H1 (cell line): ENCODE measurements at places on chromosomes 2 and 18.

DNA sequence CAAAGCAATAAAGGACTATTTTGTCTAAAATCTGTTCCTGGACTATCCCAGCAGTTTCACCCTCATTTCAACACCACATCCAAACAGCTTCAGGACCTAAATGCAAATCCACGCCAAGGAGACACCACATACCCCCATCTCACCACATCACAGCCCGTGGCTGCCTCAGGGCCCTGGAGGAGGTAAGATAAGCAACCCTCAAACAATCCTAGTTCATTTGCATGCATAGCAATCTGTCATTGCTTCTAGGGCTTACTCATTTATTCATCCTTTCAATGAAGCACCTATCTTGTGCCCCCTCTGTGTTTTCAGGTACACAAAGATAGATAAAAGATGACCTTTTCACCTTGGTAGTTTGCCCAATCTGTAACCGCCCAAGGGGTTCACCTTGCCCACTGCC lies 86.5 kb downstream of the VSNL1 start:
- no peaks in the 10 kb centered on the region for H3K27me3 ChIP-seq
- H3K27ac ChIP-seq, result no peak overlapping the region
- no peaks in the 10 kb centered on the region for H3K4me1 ChIP-seq
- H3K36me3 ChIP-seq, result no peaks in the 10 kb centered on the region

DNA sequence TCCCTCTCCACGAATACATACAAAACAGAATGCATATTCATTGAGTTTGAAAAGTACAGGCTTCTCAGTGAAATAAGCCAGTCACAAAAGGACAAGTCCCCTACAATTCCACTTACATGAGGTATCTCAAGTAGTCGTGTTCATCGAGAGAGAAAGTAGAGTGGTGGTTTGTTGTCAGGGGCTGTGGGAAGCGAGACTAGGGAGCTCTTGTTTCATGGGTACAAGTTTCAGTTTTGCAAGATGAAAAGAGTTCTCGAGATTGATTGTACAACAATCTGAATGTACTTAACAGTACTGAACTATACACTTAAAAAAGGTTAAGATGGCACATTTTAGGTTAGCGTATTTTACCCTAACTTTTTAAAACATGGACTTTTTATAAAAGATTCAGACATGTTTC lies 71.5 kb upstream of the TTC39C start:
- no peak overlapping the region for H3K4me3 ChIP-seq
- DNase-seq, result no peak
- H3K27ac ChIP-seq, result no peak overlapping the region

GRCh38 chr2:145741636-145742035 lies 1221.7 kb upstream of the ZEB2 start:
- H3K4me1 ChIP-seq, result no peaks in the 10 kb centered on the region
- no peaks in the 10 kb centered on the region for H3K36me3 ChIP-seq
- no peak for DNase-seq
- no peaks in the 10 kb centered on the region for H3K27me3 ChIP-seq
- H3K4me3 ChIP-seq, result no peak overlapping the region

- DNase-seq, result no peak
- no peaks in the 10 kb centered on the region for H3K27me3 ChIP-seq
- no peak overlapping the region for H3K4me3 ChIP-seq
- H3K27ac ChIP-seq, result no peak overlapping the region
- no peaks in the 10 kb centered on the region for H3K4me1 ChIP-seq
Measured at GRCh38 chr18:36194600-36195315, 7.5 kb downstream of the MOCOS start.

GRCh38 chr2:170086751-170087412 lies 91.1 kb upstream of the MYO3B start:
- no peak overlapping the region for H3K4me3 ChIP-seq
- H3K27me3 ChIP-seq, result no peaks in the 10 kb centered on the region
- DNase-seq, result no peak
- no peak overlapping the region for H3K27ac ChIP-seq
- H3K36me3 ChIP-seq, result no peaks in the 10 kb centered on the region

- no peaks in the 10 kb centered on the region for H3K27me3 ChIP-seq
- H3K4me3 ChIP-seq, result no peak overlapping the region
- peaks cover 8% of the 10 kb centered on the region for H3K4me1 ChIP-seq
- H3K27ac ChIP-seq, result no peak overlapping the region
Measured at GRCh38 chr18:24022161-24022560, 7.6 kb downstream of the TTC39C start.

GRCh38 chr18:51279367-51279984 lies 82.0 kb upstream of the MEX3C start:
- H3K27ac ChIP-seq, result no peak overlapping the region
- 0 out of 2 replicates have a peak, but pooled peaks cover 5% of the 10 kb centered on the region for H3K4me1 ChIP-seq
- no peak for DNase-seq
- no peaks in the 10 kb centered on the region for H3K36me3 ChIP-seq

- DNase-seq, result no peak
- no peak overlapping the region for H3K4me3 ChIP-seq
- H3K36me3 ChIP-seq, result no peaks in the 10 kb centered on the region
Measured at GRCh38 chr2:171889333-171889732, 4.7 kb downstream of the SLC25A12 start.

- no peaks in the 10 kb centered on the region; the same call in 1 of the 2 replicates for H3K4me1 ChIP-seq
- H3K36me3 ChIP-seq, result no peaks in the 10 kb centered on the region
- DNase-seq, result no peak
Measured at GRCh38 chr2:178479758-178480226, 465 bp upstream of the PLEKHA3 start.

GRCh38 chr2:170966648-170967396 lies 37.8 kb downstream of the GORASP2 start:
- no peak overlapping the region for H3K4me3 ChIP-seq
- H3K36me3 ChIP-seq, result peaks cover 55% of the 10 kb centered on the region
- H3K4me1 ChIP-seq, result no peaks in the 10 kb centered on the region; the same call in none of the 2 replicates
- no peak overlapping the region for H3K27ac ChIP-seq

DNA sequence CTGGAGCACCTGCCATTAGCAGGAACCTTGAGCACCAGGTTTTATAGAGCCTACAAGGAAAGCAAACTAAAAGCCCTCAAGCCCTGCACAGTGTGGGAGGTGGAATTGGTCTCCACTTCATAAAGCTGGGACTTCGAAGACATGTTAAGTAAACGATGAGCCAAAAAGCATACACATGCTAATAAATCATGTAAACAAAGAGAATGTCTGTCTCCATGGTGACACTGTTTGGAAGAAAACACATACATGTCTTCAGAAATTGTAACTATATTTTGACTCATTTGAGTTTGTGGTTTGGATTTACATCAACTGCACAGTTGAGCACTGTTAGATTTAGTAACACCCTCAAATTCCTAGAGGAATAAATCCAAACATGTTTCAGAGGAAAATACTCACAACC lies 978.5 kb upstream of the LRRTM1 start:
- no peak overlapping the region for H3K27ac ChIP-seq
- no peaks in the 10 kb centered on the region for H3K4me1 ChIP-seq
- H3K4me3 ChIP-seq, result no peak overlapping the region
- no peak for DNase-seq
- H3K36me3 ChIP-seq, result no peaks in the 10 kb centered on the region
- no peaks in the 10 kb centered on the region for H3K27me3 ChIP-seq

DNA sequence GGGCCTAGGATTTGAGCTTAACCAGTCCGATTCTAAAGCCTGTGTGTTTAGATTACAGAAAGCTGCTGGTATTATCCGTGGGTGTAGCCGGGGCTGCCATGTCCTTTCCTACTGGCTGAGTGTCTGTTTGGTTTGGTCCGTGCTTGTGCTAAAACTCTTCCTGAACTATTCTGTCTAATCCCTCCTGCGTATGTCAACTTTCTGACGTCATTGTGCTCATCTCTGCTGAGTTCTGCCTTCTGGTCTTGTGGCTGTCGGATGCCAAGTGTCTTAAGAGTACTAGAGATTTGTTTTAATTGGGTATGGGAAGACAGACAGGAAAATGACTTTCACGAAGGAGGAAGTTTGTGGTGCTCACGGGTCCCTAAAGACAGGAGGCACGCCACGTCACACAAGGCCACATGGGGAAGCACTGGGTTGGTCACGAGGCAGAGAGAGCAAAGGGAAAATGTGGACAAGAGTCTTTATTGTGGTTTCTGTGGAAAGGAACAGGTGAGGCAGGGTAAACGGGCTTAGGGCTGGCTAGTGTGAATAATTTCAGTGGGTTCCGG lies 31.8 kb upstream of the NTSR2 start:
- H3K4me3 ChIP-seq, result no peak overlapping the region
- no peak for DNase-seq
- no peaks in the 10 kb centered on the region for H3K4me1 ChIP-seq
- H3K27ac ChIP-seq, result no peak overlapping the region
- no peaks in the 10 kb centered on the region for H3K36me3 ChIP-seq

DNA sequence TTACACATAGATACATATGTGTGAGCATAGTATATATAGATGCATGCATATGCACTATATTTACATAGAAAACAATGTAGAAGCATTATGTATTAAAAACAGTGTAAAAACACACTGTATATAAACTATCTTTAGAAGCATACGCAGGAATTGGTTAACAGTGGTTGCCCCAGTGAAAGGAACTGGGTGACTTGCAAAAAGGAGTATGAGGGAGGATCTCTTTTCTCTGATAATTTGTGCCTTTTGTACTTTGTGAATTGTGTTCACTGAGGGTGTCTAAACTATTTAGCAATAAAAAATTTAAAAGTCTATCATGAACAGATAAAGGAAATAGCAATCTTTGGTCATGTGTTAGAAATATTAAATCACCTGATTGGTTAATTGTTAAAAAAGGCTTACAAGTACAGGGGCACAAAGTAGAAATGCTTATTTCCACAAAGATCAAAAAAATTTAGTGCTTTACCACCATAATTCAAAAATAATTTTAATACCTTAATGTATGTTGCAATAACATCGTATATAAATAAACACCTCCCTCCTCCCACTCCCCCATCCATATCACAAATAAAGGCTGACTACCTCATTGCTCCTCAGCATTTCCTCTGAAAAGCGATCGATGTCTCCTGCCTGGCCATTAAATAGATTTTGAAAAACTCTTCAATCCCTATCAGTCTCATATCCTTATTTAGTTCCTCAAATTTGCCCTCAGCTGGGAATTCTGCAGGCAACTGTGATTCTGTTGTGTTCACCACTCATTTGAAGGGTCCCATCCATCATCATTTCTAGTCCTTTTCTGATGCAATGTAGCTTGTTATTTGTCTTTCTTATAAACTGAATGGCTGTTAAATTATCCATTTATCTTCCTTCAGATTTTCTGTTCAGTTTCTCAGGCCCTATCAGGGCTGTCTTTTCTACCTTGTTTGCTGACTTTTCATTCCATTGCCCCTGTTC lies 257.3 kb downstream of the AGPS start:
- no peaks in the 10 kb centered on the region for H3K27me3 ChIP-seq
- no peak overlapping the region for H3K4me3 ChIP-seq
- H3K27ac ChIP-seq, result no peak overlapping the region
- no peaks in the 10 kb centered on the region for H3K36me3 ChIP-seq

GRCh38 chr2:21263622-21264021 lies 139.9 kb downstream of the TDRD15 start:
- DNase-seq, result no peak
- H3K4me3 ChIP-seq, result no peak overlapping the region
- H3K27ac ChIP-seq, result no peak overlapping the region
- no peaks in the 10 kb centered on the region for H3K27me3 ChIP-seq
- H3K36me3 ChIP-seq, result no peaks in the 10 kb centered on the region

DNA sequence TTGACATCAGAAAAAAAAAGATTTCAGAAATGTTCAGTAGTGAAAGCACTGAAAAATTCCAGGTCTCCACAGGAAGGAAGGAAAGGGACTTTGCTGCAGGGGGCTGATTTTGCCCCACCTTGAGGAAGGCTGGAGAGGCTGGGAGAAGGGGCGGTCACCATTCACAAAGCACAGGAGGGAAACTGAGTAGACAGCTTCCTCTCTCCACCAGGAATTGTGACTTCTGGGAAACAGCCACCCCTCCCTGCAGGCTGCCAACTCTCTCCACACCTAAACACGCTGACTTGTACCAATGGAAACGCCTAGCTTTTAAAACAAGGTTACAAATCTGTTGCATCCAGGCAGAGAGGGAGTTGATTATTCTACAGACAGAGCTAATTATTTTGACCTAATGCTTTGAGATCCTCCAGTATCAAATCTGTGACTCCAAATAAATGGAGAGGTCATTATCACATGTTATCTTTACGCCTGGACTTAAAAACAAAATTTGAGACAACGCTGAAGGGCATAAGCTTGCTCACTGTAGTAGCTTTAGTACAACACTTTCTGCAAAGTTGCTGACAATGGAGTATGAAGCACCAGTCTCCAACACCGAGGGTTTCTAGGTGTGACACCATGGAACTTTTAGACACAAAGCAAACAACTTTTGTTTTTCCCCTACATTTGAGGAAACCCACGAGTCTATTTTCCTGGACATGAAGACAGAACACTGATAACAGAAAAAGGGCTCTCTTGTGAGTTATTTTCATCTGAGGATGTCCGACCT lies 42.7 kb downstream of the EPHA4 start:
- H3K4me3 ChIP-seq, result no peak overlapping the region
- no peak for DNase-seq
- H3K27me3 ChIP-seq, result no peaks in the 10 kb centered on the region
- no peaks in the 10 kb centered on the region for H3K36me3 ChIP-seq

DNA sequence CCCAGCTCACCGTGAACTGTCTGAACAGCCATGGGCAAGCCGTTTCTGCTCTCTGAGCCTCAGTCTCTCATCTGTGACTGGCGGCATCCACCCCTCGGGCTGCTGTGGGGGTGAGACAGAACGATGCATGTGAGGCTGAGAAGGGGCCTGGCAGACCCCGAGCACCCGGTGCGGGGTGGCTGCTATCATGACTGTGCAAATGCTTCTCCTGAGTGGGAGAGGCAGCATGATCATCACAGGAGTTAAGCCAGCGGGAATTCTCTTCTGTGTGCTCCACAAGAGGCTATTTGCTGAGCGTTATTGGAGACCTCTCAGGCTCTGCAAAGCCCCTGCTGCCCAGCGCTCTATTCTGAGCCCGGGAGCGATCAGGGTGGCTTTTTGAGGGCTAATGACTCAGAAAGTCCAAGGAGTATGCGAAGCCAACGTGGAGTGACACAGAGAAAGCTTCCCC lies 45.8 kb upstream of the ID2 start:
- H3K4me1 ChIP-seq, result peaks cover 12% of the 10 kb centered on the region
- peak overlapping the region; percentile 22; the same call in 1 of the 2 replicates for H3K4me3 ChIP-seq
- H3K36me3 ChIP-seq, result no peaks in the 10 kb centered on the region
- no peak for DNase-seq
- no peak overlapping the region for H3K27ac ChIP-seq
- peaks cover 7% of the 10 kb centered on the region; the same call in 1 of the 2 replicates for H3K27me3 ChIP-seq

GRCh38 chr2:196244966-196245365 lies 73.6 kb upstream of the STK17B start:
- H3K27me3 ChIP-seq, result no peaks in the 10 kb centered on the region
- H3K4me3 ChIP-seq, result no peak overlapping the region
- no peak overlapping the region for H3K27ac ChIP-seq
- H3K4me1 ChIP-seq, result no peaks in the 10 kb centered on the region
- H3K36me3 ChIP-seq, result no peaks in the 10 kb centered on the region

GRCh38 chr2:112812318-112813267 lies 24.0 kb downstream of the IL1B start:
- no peaks in the 10 kb centered on the region for H3K27me3 ChIP-seq
- H3K36me3 ChIP-seq, result no peaks in the 10 kb centered on the region
- H3K4me3 ChIP-seq, result no peak overlapping the region
- no peak overlapping the region for H3K27ac ChIP-seq

GRCh38 chr18:59231114-59231513 lies 11.2 kb downstream of the GRP start:
- H3K27me3 ChIP-seq, result no peaks in the 10 kb centered on the region; the same call in 1 of the 2 replicates
- H3K4me3 ChIP-seq, result no peak overlapping the region
- H3K36me3 ChIP-seq, result no peaks in the 10 kb centered on the region
- H3K27ac ChIP-seq, result no peak overlapping the region
- no peak for DNase-seq
